ENCODE measurements at places on chromosomes 3 and 15.
A peak's percentile ranks its signal among the peaks of the same experiment; 100 is the strongest.

- no peak for DNase-seq
These were observed 10.6 kb upstream of the SH3BP5 start for GRCh38 chr3:15342945-15343344.

DNA sequence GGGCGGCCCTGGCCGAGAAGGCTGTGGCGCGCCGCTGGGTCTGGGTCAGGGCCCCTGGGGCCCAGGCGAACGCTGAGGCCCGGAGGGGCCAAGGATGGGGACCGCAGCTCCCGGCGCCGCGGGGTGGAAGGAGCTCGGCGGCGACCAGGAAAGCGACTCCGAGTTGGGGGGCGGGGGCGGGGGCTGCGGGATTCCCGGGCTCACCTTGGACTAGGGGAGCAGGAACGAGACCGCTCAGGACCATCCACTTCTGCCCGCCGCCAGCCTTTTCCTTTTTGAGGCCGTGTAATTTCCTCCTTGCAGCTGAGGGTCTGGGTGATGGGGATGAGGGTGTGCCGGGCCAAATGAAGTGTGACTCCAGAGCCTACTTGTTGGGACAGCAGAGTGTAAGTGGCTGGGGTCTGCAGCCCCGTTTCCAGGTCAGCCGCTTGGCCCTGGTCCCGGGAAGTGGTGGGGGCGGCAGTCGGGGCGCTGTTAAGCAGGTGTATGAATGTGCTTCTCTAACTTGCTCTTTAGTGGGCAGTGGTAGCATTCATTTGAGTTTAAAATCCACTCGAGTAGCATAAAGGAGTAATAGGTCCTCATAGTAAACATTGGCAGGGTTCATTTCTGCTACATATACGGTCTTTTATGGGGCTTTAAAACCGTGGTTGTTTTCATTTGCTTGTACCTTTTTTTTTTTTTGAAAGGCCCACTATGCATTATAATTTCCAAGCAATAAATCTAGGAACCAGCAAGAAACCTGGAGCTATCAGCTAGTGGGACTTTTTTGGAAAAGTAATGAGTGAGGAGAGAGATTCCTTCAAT, 717 bp downstream of the PXK start:
- peak; percentile 65 for DNase-seq

GRCh38 chr3:51282931-51283330, 102.2 kb upstream of the MANF start:
- DNase-seq, result no peak

GRCh38 chr15:72365844-72366243, 10.0 kb downstream of the HEXA start:
- DNase-seq, result no peak

- no peak for DNase-seq
These were observed 53.4 kb upstream of the LRIG1 start for GRCh38 chr3:66554178-66554577.

- no peak for DNase-seq
These were observed 215.8 kb downstream of the ROBO1 start for GRCh38 chr3:79551997-79552396.

DNA sequence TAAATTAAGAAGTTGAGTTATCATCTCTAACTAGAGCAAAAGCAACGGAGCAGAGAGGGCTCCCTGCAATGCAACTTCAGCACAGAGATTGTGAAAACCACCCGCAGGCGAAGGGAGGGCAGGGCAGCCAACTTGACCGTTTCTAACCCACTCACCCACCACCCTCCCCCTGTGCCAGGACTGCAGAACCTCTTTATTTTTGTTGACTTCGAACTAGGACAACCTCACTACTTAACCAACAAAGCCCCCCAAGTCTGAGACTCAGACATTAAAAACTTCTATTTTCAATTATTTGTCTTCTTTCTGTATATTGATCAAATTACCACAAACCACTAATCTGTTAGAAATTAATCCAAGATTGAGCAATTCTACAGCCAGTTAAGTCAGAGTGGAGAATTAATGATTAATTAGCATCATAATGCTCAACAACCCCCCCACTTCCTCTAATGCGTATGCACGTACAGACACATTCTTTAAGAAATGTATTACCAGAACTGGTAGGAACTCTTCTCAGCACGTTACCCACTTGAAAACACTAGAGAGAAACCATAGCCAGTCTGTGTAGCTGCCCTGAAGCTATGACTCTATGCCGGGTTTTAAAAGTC, 2.0 kb downstream of the MGLL start:
- DNase-seq, result no peak

DNA sequence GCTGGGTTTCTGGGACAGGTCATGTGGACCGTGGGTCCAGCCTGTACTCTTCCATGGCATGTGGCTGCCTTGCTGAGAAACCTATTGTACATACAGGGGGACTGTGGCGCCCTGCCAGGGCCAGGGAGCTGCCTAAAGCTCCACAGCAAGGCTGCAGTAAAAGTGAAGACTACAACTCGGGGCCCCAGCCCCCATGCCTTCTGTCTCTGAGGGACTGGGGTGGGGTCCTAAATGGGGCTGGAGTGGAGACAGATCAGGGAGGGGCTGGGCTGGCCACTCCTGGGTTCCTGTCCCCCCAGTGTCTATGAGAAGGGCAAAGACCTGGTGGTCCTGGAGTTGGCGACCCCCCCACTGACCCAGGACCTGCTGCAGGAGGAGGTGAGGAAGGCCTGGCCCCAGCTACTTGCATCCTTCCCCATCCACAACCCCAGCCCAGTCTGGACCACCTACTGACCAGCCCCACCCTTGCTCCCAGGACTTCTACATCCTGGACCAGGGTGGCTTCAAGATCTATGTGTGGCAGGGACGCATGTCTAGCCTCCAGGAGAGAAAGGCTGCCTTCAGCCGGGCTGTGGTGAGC, 7.3 kb downstream of the VILL start:
- no peak for DNase-seq

DNA sequence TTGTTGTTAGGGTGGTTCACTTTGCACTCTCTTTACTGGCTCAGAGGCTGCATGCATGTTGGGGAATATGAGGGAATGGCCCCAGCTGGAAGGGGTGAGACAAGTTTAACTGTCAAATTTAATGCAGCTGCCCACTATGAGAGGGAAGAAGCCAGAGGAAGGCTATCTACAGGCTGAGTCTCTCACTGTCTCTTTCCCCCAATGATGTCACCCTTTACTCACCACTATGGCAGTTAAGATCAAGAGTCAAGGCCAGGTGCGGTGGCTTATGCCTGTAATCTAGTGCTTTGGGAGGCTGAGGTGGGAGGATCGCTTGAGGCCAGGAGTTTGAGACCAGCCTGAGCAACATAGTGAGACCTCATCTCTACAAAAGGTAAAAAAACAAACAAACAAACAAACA, 12.2 kb upstream of the RBMS3 start:
- DNase-seq, result no peak

DNA sequence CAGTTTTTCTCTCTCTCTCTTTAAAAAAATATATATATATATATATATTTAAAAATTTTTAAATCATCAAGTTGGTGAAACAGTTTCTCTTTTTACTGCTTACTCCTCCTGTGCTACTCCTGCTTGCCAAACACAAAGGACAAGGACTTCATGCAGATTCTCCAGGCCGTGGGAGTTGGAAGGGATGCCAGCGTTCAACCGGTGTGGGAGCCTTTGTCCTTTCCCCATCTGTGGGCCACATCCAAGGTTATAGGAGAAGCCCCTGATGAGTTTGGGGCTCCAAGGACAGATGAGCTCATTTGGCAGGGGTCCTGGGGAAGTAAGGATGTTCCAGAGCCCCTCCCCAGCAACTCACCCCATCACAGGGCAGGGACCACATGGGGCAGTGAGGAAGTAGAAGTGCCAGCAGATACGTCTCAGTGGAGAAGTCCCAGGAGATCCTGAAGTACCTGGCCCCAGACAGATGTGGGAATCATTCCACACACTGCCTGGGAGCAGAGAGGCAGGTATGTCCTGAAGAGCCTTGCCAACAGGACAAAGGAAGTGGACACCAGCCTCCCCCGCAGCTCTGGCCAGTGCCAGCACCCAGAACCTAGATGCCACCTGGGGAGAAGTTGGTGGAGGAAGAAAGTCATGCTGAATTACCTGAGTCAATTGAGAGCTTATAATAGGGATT, 36.6 kb downstream of the CCK start:
- DNase-seq, result no peak

DNA sequence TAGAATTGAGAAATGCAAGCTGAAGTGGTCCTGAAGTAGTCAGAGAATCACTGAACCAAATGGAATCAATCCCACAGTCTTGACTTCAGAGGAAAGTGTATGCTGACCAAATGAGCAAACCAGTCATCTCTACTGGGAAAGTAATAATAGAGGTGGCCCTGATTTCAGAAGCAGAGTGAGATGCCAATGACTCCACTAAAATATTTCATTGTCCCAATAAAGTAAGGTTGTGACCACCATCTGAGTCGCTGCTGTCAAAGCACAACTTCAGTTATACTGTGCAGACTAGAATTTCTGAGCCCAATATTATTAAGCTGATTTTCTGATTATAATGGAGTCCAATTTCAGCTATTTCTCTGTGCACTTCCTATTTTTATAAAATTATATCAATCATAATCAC, 334.4 kb upstream of the THBS1 start:
- DNase-seq, result no peak

DNA sequence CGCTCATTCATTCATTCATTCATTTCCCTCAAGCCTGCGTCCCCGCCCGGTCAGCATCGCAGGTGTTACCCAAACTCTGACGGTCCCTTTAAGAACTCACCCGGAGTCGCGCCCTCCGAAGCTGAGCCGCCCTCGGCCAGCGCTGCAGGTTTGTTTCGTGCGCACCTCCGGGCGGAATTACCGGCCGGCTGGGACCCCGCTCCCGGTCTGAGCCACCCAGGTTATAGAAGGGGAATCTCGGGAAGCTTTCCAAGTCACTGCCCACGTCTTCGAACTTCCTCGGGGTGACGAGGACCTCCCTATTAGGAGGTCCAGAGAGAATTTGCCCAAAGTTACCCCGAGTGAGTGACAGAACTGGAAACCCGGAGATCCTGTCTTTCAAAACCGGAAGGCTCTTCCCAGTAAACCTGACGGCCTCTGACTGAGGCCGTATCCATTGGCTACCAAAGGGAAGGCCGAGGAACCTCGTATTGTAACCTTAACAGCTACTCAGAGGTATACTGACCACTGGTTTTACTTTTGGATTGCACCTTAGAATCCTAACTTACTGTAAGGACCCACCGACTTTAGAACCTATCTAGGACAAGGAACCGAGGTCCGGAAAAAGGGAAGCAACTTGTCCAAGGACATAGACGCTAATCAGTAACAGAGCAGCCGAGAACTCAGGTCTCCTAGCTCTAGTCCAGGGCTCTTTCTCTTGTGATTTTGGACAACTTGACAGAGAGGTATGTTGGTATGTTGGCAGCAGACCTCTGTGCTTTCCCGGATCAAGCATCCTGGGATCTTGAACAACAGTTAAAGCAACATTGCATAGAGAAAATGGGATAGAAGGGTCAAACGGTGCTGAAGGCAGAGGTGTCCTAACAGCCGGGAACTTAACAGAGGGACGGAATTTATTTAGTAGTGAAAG, 788 bp upstream of the DLG1 start:
- DNase-seq, result peak; percentile 70

DNA sequence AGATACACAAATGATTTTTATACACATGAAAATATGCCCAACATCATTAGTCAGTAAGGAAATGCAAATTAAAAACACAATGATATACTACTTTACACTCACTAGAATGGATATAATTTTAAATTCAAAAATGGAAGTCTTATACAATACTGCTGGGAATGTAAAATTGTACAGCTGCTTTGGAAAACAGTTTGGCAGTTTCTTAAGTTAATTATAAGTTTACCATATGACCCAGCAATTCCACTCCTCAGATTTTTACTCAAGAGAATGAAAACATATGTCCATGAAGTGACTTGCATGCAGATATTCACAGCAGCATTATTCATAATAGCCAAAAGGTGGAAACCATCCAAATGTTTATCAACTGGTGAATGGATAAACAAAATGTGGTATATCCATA, 281.3 kb downstream of the EPHB1 start:
- DNase-seq, result no peak

All from activated CD8-positive, alpha-beta memory T cell treated with anti-CD3 and anti-CD28 coated beads, Interleukin-2, amount 50 U/mL, for 48 hours (primary cell).